ENCODE measurements at places on chromosomes 4 and X. TPM values are rescaled to one million over a fixed set of nuclear protein-coding genes. Genes with fewer than 3 reads are reported as not detected.

GRCh38 chr4:92091335-92091734 lies 212.4 kb upstream of the GRID2 start:
- H3K36me3 ChIP-seq = no peaks in the 10 kb centered on the region
- H3K27ac ChIP-seq = no peak overlapping the region
- DNase-seq = no peak
- no peaks in the 10 kb centered on the region for H3K4me1 ChIP-seq

Gene IL1RAPL2
- polyA plus RNA-seq = not detected

DNA sequence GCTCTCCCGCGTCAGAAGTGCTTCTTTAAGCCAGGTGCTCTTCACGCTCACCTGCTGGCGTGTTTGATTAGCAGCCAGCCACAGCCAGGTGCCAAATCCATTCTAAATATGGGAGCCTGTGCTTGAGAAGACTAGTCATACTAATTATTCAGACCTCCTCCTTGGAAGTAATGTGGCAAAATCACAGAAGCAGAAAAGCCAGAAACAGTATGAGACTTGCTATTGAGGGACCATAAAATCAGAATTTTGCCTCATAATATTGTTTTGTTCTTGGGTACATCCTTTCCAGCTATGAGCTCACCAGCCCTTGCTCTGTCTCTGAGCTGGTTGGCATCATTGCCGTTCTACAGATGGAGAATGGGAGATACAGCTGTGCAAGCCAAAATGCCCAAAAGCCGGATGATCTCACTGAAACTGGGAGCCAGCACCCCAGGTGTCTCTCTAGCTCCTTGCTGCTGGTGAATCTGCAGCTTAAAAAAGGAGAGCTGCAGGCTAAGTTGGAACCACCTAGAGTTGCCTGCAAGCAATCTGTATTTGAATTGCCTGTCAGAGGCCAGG lies 205.4 kb downstream of the SHROOM3 start:
- DNase-seq = no peak
- H3K27me3 ChIP-seq = peaks cover 2% of the 10 kb centered on the region
- H3K27ac ChIP-seq = no peak overlapping the region
- no peaks in the 10 kb centered on the region for H3K36me3 ChIP-seq

Gene SLC9B2
- polyA plus RNA-seq = 9.8 TPM

DNA sequence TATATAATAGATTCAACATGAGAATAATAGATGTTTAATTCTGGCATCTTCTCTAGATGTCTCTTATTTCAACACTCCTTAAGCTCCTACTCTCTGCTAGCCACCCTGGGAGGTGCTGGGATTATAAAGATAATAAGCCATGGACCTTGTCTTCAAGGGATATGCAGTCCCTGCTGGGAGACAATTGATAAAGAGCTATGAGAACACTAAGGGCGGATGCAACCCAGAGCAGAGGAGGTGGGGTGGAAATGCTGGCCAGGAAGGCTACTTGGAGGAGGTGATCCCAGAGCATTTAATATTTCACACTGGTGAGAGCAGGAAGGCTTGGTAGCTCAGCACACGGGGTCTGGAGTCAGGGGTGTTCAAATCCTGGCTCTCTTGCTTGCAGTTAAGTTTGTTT lies 18.3 kb upstream of the PGRMC2 start:
- H3K4me1 ChIP-seq = no peaks in the 10 kb centered on the region
- no peak for DNase-seq
- H3K36me3 ChIP-seq = peaks cover 14% of the 10 kb centered on the region
- no peak overlapping the region for H3K4me3 ChIP-seq
- H3K27me3 ChIP-seq = no peaks in the 10 kb centered on the region

DNA sequence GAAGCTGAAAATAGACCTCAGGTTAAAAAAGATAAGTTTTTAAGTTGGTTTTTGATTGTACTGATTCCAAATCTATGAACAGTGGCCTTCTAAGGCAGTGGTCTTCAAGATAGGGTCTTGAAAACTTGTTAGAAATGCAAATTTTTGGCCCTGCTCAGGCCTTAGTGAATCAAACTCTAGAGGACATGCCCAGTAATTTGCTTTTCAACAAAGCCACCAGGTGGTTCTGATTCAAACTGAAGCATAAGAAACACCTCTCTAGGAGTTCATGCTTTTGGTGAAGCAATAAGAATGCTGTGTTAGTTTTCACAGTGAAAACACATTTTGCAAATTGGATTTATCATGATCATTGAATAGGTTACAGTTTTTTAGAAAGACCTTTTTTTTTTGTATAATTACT lies 1849.4 kb upstream of the AGA start:
- no peak for DNase-seq
- H3K4me3 ChIP-seq = no peak overlapping the region
- no peaks in the 10 kb centered on the region for H3K4me1 ChIP-seq
- peaks cover 1% of the 10 kb centered on the region for H3K27me3 ChIP-seq
- H3K36me3 ChIP-seq = no peaks in the 10 kb centered on the region

GRCh38 chr4:98659106-98659592 lies 738 bp upstream of the TSPAN5 start:
- H3K36me3 ChIP-seq = no peaks in the 10 kb centered on the region
- peak overlapping the region; percentile 83 for H3K4me3 ChIP-seq
- H3K27me3 ChIP-seq = peaks cover 6% of the 10 kb centered on the region
- peak overlapping the region; percentile 43 for H3K27ac ChIP-seq

- peaks cover 6% of the 10 kb centered on the region for H3K4me1 ChIP-seq
- no peaks in the 10 kb centered on the region for H3K36me3 ChIP-seq
- no peak for DNase-seq
- peaks cover 2% of the 10 kb centered on the region for H3K27me3 ChIP-seq
- no peak overlapping the region for H3K4me3 ChIP-seq
Observed at GRCh38 chrX:42720209-42720608, 57.8 kb downstream of the PPP1R2C start.

DNA sequence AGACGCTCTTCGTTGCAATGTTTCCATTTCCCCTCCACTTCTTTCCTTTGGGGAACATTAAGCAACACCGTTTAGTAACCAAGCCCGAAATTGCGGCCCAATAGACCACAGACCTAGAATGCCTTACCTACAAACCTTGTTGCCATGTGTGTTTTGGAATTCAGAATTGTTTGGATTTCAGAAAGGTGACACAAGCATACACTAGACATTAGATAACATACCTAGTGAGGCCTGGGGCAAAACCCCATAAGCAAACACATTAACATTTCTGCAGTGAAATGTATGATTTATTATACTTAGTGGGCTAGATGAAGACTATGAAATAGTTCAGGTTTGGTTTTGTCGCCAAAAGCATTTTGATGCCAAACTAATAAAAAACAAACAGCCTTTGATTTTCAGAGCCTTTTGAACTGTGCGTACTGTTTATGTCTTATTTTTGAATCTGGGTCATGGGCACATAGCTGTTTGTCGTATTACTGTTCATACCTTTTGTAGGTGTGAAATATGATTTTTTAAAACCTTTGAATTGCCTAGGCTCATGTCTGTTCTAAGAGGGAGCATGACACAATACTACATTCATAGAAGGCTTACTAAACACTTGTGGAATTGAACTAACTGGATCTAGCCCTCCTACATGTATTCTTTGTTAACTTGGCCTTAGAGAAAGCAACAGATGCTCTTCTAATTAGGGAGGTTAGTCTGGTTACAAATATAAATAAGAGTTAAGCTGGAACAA lies 88.6 kb upstream of the TMEM164 start:
- H3K4me1 ChIP-seq = no peaks in the 10 kb centered on the region
- H3K27ac ChIP-seq = no peak overlapping the region
- no peak for DNase-seq
- no peaks in the 10 kb centered on the region for H3K27me3 ChIP-seq
- no peak overlapping the region for H3K4me3 ChIP-seq

Gene CFAP99
- not detected for polyA plus RNA-seq

Gene ZNF157
- polyA plus RNA-seq = not detected

GRCh38 chrX:24168807-24169206 lies 19.3 kb downstream of the ZFX start:
- no peak for DNase-seq
- no peaks in the 10 kb centered on the region for H3K27me3 ChIP-seq
- H3K36me3 ChIP-seq = peaks cover 4% of the 10 kb centered on the region

DNA sequence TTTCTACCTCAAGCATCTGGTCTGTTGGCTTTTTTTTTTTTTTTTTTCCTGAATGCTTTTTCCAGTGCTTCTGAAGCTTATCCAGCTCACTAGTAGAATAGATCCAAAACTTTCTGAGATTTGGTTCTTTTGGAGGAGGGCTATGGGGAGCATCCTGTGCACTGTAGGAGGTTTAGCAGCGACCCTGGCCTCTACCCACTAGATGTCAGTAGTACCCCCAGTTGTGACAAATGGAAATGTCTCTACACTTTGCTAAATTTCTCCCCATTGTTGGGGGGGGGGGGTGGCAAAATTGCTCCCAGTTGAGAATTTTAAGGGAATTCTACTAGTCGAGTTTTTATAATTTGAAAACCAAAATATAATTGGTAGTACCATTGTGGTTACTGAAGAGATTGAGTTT lies 23.0 kb upstream of the PPA2 start:
- H3K4me1 ChIP-seq = no peaks in the 10 kb centered on the region
- no peak for DNase-seq
- no peak overlapping the region for H3K27ac ChIP-seq
- H3K36me3 ChIP-seq = no peaks in the 10 kb centered on the region
- no peak overlapping the region for H3K4me3 ChIP-seq
- peaks cover 4% of the 10 kb centered on the region for H3K27me3 ChIP-seq

DNA sequence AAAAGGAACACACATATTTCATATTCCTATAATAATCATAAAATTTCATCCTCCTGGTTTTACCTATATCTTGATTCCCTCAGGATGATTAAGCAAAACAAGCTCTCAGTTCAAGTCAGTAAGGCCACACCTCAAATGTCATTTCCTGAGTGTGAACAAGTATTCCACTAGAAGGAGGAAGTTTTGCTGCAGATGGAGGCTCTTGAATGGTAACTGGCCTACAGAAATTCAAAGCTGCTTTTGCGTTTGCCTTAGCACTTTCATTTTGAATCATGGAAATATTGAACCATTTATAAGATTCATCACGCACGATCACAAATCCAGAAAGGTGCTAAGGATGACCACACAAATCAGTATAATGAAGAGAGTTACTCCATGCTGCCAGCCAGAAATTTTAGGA lies 254.4 kb upstream of the CXXC4 start:
- H3K27ac ChIP-seq = no peak overlapping the region
- no peak for DNase-seq
- H3K4me3 ChIP-seq = no peak overlapping the region

- no peak for DNase-seq
- H3K36me3 ChIP-seq = no peaks in the 10 kb centered on the region
- peaks cover 2% of the 10 kb centered on the region for H3K27me3 ChIP-seq
- H3K27ac ChIP-seq = no peak overlapping the region
- H3K4me1 ChIP-seq = no peaks in the 10 kb centered on the region
Observed at GRCh38 chr4:16801356-16801755, 97.1 kb downstream of the LDB2 start.

Gene H2BW2
- not detected for polyA plus RNA-seq

DNA sequence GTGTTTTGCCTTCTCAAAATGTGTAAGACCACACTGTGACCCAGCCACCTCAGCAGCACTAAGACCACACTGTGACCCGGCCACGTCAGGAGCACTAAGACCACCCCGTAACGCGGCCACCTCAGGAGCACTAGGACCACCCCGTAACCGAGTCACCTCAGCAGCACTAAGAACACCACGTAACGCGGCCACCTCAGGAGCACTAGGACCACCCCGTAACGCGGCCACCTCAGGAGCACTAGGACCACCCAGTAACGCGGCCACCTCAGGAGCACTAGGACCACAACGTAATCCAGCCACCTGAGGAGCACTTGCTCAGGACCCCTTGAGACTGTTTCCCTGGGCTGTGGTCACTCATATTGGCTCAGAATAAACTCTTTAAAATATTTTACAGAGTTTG lies 71.7 kb downstream of the MTNR1A start:
- no peak for DNase-seq
- no peak overlapping the region for H3K4me3 ChIP-seq
- no peaks in the 10 kb centered on the region for H3K27me3 ChIP-seq
- no peak overlapping the region for H3K27ac ChIP-seq

Gene NMU
- not detected for polyA plus RNA-seq

Gene ARX
- not detected for polyA plus RNA-seq

DNA sequence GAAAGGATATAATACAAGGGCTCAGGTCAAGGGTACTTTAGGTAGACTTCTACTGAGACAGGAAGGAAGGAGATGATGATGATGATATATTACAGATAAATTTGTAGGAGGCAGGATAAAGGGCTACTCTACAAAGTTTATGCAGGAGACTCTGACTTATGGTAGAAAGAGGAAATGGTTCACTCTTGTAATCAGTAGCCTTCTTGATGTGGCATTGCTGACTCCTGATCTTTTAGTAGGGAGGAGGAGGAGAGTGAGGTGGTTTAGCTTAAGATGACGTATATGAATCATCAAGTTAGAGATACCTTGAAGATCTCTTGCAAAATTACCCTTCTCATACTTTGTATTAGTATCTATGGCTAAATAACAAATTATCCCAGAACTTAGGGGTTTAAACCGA lies 4.7 kb downstream of the BLTP1 start:
- peaks cover 48% of the 10 kb centered on the region for H3K4me1 ChIP-seq
- H3K36me3 ChIP-seq = peaks cover 10% of the 10 kb centered on the region
- DNase-seq = no peak
- H3K4me3 ChIP-seq = no peak overlapping the region
- no peaks in the 10 kb centered on the region for H3K27me3 ChIP-seq

DNA sequence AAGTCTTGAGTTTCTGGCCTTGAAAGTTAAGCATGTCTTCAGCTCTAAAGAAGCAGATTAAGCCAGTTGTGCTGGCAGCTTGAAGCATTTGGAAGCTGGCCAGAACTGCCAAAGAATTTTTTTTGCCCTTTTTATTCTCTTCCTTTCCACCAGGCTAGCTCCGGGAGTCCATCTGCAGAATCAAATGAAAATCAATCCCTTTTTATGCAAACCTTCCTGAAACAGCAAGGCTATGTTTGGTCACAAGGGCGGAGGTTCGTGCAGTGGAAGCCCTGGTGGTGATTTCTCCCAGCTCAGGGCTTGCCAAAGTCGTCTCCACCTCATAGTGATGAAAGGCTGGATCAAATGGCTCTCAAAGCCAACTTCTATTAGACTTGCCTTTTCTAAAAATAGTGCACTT lies 21.6 kb upstream of the C4orf54 start:
- no peak overlapping the region for H3K4me3 ChIP-seq
- H3K36me3 ChIP-seq = no peaks in the 10 kb centered on the region
- H3K27me3 ChIP-seq = peaks cover 5% of the 10 kb centered on the region
- no peak overlapping the region for H3K27ac ChIP-seq
- DNase-seq = no peak

DNA sequence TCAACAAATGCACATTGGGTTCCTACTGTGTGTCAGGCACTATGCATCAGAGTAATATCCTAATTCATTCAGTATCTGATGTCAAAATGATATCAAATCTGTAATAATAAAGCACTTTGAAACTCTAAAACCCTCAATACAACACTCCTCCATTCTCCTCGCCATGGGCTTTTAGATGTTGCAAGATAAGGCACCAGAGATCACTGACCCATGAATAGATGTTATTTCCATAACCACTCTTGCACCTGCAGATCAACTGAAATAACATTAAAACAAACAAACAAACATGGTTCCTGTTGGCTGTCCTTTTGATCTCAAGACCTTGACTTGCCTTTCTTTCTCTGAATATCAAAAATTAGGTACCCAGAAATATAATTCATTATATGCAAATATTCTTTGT lies 100.2 kb downstream of the MAB21L2 start:
- H3K27me3 ChIP-seq = peaks cover 1% of the 10 kb centered on the region
- no peaks in the 10 kb centered on the region for H3K4me1 ChIP-seq
- peaks cover 7% of the 10 kb centered on the region for H3K36me3 ChIP-seq
- no peak overlapping the region for H3K4me3 ChIP-seq

Gene GRID2
- not detected for polyA plus RNA-seq

GRCh38 chrX:151763711-151764110 lies 29.2 kb downstream of the CNGA2 start:
- no peaks in the 10 kb centered on the region for H3K4me1 ChIP-seq
- no peaks in the 10 kb centered on the region for H3K36me3 ChIP-seq
- DNase-seq = no peak
- H3K27ac ChIP-seq = no peak overlapping the region
- H3K27me3 ChIP-seq = peaks cover 2% of the 10 kb centered on the region
- no peak overlapping the region for H3K4me3 ChIP-seq

Gene ANAPC10
- polyA plus RNA-seq = 39.7 TPM

Gene GYG2
- polyA plus RNA-seq = not detected

Gene DNAAF6
- polyA plus RNA-seq = not detected
